ENCODE measurements at places on chromosomes 7 and 10. TPM values are rescaled to one million over a fixed set of nuclear protein-coding genes. Genes with fewer than 3 reads are reported as not detected.

The DMBT1 gene
- total RNA-seq = 0.10 TPM

The MYPN gene
- total RNA-seq = 1.8 TPM

The STEAP1 gene
- 30.0 TPM for total RNA-seq

The FFAR4 gene
- not detected for total RNA-seq

The CYP3A4 gene
- total RNA-seq = not detected

DNA sequence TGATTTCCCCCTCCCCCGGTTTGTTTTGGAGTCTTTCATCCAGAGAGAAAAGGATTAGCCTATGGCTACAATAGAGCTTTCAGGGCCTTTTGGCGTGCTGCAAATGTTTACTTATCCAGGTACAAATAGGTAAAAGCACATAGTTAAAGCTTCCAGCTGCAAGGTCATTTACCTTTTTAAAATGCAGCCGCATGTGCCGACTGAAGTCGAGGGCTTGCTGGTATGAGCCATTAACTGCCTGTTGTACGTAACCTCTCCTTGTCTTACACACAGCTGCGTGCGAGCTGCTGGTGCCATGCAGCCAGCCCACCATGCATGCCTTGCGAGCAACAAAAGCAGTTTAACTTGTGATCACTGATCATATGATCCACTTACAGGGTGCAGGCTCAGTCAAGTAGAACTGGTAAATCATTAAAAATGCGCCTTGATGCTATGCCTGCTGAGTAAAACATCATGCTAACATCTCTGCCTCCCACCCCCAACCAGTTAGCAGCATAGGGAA is 866.4 kb downstream of the LRMDA start:
- no peak for DNase-seq

- peak; percentile 64 for DNase-seq
Measured at GRCh38 chr7:95609277-95609971, 13.1 kb upstream of the PDK4 start.

DNA sequence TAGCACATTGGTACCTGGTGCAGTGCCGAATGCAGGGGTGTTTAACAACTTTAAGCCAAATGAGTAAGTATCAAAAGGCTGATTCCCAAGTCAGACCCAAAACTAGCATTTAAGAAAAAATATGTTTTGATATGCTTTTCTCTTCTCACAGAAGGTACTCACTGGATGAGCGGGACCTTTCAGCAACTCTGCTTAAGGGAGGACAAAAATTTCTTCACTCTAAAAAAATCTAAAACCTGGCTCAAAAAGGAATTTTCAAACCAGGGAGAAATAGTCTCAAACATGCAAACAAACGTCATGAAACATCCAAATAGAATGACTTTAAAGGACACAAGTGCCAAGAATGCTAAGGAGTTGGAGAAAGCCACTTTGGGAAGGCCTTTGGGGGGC is 962.1 kb downstream of the KCNMA1 start:
- DNase-seq = no peak

GRCh38 chr7:1943933-1944618 is 274.0 kb downstream of the ELFN1 start:
- no peak for DNase-seq

- no peak for DNase-seq
Measured at GRCh38 chr7:39321909-39322498, 244.2 kb upstream of the YAE1 start.

- DNase-seq = no peak
Measured at GRCh38 chr7:156460858-156461627, 179.5 kb upstream of the RNF32 start.

DNA sequence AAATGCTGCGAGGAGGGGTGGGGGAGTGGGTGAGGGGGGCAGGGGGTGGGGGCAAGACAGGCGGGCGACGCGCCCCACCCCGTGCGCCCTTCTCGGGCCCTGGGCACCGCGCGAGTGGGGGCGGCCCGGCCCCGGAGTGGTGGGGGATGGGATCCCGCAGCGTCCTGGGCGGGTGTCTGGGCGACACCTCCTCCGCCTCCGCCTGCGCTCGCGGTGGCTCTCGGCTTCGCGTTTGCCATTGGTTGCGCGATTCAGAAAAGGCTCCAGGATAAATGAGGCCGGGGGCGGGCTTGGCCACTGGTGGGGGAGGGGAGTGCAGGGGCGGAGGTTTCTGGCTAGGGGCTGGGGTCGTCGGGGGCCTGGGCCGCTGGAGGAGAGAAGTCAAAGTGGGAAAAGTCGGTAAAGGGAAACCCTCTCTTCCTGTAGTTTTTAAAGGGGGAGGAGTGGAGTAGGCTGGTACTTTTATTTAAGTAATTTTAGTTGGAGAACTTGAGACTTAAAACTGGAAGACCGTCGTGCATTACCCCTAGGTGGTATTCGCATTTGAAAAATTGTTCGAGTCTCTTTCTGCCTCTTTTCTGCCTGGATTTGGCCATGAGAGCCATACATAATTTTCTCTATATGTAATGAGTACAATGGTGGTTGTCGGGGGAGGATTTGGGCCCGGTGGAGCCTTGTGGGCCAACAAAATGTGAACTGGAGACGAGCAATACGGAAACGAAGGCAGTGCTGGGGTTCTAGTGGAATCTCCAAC is 992 bp upstream of the IGF2BP3 start:
- peak; percentile 88 for DNase-seq

All from RPMI7951 (cell line).